ENCODE measurements at places on chromosomes 5 and 9.

- DNase-seq: no peak
These were observed 4.8 kb upstream of the F2RL1 start for GRCh38 chr5:76813982-76814562.

GRCh38 chr9:113828221-113828620, 47.9 kb upstream of the ZNF618 start:
- no peak for DNase-seq

- DNase-seq: no peak
These were observed 230.2 kb downstream of the CD180 start for GRCh38 chr5:66966439-66966838.

DNA sequence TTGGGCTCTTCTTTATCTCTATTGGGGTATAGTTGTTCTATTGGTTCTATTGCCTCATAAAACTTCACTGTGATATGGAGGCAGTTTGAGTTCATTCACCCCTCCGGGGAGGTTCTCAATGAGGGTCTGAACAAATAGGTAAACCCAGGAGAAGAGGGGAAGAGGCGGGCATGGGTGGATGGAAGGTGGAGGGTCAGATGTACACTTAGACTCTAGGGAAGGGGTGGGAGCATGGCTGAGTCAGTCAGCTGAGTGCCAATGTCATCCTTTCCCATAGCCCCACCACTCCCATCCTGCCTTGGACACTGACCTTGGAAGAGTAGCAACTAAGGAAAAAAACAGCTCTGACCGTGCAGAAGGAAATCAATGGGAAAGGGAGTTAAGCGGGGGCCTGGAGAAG, 9.9 kb upstream of the FABP6 start:
- DNase-seq: no peak

GRCh38 chr5:91053741-91054025, 329.4 kb downstream of the ARRDC3 start:
- DNase-seq: no peak

- DNase-seq: no peak
These were observed 57.1 kb upstream of the ANKH start for GRCh38 chr5:14928661-14929060.

DNA sequence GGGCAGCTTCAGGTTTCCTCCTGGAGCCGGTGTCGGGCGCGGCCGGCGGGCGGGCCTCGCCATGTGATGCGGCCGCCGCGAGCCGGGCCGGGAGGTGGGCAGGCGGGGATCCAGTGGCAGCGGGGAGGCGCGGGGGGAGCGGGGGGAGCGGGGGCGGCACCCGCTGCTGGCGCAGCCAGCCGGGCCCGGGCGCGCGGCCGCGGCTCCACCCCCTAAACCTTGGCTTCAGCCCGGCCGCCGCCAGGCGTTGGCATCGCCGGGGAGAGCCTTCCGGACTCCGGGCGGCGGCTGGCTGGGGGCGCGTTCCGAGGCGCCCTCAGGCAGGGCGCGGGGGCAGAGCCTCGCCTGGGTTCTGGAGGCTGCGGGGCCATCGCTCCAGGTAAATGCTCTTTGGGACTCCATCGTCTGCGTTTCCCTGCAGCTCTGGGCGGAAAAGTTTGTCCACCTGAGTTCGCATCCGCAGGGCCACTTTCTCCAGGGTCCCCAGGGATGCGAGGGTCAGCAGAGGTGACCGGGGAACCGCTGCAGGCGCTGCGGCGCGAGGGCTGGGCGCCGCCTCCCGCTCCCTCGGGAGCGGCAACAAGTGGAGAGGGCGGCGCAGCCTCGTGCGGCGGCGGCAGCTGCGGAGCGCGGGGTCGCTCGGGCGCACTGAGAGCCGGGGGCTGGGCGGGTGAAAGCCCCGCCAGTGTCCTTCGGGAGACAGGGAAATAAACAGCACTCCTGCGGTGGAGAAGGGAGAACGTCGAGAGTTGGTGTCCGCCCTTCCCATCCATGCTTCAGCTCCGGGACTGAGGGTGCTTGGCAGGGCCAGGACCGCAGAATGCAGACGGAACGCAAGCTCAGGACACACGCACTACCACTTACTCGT, at the start of gene ARHGEF28:
TSS of gene ARHGEF28 (plus strand) at position 253 of the 868 bp plus-strand sequence. CDS start 58,656 bp downstream, outside the sequence.
- DNase-seq: peak; percentile 90

DNA sequence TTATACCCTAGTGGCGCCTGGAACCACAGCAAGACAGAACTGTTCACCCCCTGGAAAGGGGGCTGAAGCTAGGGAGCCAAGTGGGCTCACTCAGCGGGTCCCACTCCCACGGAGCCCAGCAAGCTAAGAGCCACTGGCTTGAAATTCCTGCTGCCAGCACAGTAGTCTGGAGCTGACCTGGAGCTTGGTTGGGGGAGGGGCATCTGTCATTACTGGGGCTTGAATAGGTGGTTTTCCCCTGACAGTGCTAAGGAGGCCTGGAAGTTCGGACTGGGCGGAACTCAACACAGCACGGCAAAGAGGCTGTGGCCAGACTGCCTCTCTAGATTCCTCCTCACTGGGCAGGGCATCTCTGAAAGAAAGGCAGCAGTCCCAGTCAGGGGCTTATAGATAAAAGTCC, 19.5 kb downstream of the BTNL3 start:
- DNase-seq: no peak

DNA sequence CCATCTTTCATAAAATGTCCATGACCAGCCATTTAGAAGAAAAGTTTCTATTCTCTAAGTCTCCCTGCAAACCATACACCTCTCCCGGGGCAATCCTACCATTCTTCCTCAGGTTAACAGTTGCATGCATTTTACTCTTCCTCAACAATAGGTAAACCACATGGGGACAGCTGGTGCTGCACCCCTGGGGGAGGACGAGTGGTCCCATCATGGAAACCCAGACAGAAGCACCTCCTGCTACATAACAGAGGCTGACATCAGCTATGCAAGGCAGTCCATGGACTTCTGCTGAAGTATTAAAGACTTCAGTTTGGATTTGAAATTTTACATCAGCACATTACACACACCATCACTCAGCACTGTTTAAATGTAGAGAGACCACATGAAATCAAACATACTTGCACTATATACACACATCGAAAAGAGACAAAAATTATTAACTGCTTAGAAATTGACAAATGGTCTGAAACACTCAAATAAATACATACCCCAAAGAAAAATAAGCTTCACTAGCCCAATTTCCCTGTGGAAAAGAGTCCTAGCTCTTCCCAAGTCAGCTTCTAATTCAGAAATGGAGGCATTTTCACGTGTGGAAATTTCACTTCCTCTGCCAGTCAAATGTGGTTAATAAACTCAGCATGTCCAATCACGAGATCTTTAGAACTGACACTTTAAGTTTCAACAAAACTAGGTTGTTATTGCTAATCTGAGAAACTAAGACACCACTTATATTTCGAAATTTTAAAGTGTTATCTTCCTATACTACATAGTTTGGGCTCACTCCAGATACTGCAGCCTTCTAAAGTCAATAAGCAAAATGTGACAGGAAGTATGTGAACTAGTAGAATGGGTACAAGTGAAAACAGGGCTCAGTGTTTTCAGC, 173.4 kb downstream of the ROR2 start:
- DNase-seq: no peak

DNA sequence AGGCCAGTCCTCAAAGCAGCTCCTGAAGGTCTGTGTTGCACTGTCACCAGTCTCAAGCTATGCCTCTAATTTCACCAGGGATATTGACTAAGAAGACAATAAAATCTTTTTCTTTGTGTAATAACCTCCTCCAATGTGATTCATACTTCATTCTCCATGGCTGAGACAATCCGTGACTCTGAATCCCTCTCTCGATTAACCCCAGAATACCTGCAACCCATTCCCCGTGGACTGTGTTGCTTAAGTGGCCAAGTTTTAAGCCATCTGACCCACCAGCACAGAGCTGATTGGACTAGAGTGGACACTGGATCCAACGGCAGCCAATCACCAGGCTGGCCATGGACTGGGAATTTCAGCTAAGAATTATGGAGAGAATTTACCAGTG, 5.4 kb upstream of the CCIN start:
- no peak for DNase-seq

Measured in Calu3 (cell line).